ENCODE measurements at places on chromosomes 1 and 21.

- no peak for DNase-seq
These were observed 4.9 kb downstream of the SFT2D2 start for GRCh38 chr1:168230709-168231108.

- DNase-seq, result peak; percentile 68
These were observed 19.7 kb downstream of the RCC2 start for GRCh38 chr1:17419626-17420328.

DNA sequence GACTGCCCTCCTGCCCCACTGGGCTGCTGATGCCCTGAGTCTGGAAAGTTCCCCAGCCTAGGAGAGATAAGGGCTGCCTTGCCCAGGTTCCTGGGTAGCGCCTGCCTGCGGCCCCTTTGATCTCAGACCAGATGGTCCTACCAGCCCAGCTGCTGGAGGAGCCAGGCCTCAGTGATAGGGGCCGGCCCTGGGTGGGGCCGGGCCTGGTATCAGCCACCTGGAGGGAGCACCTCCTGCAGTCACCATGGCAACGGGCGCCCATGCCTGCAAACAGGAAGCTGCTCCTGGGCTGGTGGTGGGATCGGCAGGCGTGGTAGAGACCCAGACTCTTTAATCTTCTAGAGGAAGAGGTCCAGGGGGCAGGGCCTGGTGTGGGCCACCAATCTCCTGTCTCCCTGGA, 119.7 kb upstream of the WNT4 start:
- DNase-seq, result no peak

- DNase-seq, result peak; percentile 97
These were observed 36.1 kb downstream of the PEX14 start for GRCh38 chr1:10510520-10511493.

DNA sequence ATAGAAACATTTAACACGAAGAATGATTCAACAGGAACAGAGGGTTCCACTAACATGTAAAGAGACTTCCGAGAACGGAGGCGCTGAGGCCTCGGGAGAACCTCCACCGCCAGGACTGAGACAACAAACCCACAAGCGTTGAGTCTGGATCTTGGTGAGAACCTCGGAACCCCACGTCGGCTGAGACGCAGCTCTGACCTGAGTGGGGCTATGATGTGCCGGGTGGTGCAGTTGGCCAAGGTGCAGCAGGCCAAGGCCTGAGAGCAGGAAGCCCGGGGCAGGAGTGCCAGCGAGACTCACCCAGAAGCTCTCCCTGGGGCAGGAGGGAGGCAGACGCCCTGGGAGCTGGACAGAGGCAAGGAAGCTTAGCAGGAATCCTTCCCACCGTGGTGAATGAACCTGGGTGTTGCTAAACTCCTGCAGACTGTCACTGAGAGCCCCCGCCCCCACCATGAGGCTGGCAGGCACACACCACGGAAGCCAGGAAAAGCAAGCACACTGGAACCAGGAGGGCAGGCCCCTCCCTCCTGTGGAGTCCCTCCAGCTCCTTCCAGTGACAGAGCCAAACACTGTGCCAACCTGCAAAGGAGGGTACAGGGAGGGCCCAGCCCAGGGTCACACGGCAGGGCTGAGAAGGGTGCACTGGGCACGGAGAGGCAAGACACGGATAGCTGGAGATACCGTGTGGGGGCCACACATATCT, 34.8 kb downstream of the WDR4 start:
- no peak for DNase-seq

DNA sequence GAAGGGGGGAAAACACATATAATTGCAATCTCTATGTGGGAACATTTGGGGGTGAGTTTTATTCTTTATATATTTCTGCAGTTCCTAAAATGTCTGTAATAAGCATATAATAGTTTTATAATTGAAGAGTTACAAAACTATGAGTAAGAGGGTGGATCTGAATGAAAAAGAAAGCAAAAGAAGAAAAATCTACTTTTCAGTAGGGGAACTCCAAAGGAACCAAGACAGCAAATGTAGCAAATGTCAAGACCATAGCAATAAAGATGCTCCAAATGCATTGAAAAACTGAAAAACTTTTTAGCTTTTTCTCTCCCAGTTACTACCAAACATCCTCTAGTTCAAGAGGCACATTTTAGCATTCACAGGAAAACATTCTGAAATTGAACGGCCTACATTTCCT, 434.8 kb downstream of the LMO4 start:
- no peak for DNase-seq

GRCh38 chr21:42671778-42672593, 18.6 kb downstream of the PDE9A start:
- peak; percentile 14 for DNase-seq

GRCh38 chr1:168312718-168313604, 32.3 kb downstream of the TBX19 start:
- peak; percentile 43 for DNase-seq

DNA sequence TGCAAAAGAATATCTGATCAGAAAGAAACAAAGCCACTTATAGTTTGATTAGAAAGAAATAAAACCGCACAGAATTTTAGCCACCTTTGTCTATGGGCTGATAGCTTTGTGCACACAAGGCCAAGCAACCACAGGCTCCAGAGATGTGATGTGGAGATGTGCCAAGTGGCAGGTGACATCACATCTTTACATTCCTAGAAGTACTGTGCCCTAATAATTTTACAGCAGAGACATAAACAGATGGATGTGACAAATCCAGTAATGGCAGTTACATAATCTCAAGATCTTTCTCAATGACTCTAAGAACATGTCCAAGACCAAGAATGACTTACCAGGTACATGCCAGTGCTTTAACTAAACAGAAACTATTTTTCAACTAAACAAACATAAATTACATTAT, 159.5 kb downstream of the LTN1 start:
- DNase-seq, result no peak

DNA sequence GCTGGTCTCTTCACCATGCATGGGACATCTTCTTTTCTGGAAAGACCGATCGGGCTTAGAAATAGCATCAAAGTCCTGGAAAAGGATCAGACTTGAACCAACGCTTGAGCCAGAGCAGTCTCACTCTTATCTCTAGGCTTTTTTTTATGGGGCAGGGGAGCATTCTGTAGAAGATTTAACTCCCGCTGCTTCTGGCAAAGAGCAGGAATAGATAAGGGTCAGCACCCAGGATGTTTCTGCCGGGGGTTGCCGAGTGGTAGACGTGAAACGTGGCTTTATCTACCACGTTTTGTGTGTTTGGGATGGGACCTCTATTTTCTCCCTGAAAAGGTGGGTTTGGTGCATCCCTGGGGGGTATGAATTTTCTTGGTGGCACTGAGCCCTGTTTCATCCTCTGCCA, 18.8 kb downstream of the SPSB1 start:
- no peak for DNase-seq

- peak; percentile 40 for DNase-seq
These were observed 26.0 kb downstream of the RGS1 start for GRCh38 chr1:192601567-192601966.

DNA sequence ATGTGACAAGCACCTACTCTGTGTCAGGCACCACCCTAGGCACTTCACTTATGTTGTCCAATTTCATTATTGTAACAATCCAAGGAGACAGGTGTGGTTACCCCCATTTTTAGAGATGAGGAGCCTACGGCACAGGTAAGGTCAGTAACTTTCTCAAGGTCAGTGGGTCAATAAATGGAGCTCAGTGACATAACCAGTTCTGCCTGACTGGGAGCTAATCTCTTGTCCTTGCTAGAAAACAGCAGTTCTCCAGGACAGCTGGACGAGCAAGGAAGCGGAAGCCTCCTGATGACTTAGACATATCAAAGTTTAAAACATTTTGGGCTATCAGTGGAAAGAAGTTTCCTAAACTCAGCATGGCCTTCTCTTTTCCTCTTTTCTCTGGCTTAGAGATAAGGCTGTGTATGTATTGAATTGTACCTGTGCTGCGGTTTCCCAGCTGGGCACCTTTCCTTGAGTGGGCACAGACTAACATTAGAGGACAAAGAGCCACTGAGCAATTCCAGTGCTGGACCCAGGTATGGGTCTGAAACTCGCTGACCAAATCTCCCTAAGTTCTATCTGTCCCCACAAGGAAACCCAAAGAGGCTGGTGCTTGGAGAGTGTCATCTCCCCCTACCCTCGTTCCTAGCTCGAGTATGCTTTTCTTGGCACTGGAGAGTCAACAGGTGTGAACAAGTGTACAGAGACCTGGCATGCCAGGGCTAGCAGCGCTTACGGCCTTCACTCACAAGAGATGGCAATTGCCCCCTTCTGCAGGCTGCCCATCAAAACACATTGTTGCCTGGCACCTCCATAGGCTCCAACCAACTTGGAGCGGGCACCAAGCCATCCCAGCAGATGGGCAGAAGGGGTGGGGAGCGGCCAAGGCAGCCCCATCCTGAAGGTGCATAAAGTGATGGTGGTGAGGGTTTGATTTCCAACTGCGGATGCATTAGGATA, 456.1 kb upstream of the PROX1 start:
- DNase-seq, result no peak

DNA sequence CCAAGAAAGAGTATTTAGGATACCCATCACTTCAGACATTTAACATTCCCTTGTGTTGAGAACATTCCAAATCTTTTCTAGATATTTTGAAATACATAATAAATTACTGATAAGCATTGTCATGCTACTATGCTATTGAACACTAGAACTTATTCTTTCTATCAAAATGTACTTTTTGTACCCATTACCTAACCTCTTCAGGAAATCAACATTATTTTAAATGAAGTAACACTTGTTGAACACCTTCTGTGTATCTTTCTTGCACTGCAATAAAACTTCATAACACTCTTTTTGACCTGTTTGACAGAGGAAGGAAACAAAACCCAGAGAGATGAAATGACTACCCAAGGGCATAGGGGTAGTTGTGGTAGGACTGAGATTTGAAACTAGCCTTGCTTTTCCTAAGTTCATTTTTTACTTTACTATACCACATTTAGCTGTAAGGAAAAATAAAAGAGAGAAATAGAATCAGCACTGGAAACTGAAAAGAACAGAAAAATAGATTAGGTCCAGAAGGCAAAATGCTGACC, 99.4 kb downstream of the UCHL5 start:
- no peak for DNase-seq

DNA sequence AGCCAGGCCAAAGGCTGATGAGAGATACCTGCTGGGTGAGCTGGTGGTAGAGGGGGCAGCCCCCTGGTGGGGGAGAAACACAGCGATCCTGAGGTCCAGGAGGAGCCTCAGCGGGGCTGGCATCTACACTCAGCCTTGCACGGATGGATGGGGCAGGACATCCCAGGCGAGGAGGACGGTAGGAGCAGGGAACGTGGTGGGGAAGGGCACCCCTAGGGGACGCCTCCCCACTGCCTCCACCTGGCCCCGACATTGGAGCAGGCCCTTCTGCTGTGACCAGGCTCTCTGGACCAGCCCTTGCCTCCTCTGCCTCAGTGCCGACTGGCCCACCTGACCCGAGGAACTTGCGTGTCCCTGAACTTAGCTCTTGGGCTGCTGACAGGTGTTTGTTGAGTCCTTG, 6.4 kb upstream of the MMEL1 start:
- no peak for DNase-seq

DNA sequence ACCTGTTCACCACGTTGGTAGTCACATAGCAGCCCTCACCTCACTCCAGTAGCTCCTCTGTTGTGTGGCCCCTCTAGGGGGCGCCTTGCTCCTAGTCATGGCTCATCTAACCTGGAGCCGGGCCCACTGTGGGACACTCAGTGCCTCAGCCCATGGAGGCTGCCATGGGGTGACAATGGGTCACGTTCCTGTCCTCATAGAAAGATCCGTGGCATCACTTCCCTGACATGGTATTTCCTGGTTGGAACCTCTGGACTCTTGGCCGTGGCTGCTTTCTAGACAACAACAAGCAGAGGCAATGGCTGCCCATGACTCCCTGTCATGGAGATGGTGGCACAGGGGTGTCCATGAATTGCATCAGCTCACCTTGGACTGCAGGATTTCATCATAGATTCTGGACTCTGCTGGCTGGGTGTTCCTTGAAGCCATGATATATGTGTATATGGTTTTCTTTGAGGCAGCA, 27.5 kb upstream of the SLAMF6 start:
- DNase-seq, result peak; percentile 60

DNA sequence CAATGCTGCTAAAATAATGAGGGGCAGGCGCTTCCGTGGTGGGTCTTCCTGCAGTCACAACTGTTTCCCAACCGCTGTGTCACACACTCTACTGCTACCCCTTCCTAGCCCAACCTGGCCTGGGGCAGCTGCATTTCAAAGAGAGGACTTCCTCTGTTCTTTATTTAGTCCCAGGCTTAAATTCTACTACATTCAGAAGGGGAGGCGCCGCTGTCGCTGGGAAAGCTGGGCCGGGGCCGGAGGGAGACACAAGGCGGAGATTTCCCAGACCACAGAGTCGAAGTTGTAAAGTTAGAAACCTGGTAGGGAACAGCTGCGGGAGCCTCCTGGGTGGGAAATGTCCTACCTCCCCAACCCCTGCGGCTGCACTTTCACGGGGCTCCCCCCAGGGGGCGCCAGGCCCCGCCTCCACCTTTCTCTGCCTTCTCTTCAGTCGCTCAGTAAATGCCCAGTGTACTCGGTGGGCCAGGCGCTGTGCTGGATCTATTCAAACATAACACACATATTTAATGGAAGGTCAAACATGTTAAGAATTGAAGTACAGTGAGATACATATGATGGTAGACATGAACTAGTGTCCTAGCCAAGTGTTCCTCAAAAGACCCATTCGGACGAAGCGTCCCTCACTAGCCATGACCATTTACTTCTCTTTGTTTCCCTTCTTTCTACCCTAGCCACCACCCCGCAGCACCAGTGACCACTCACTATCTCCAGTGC, 23.1 kb downstream of the DYRK3 start:
- peak; percentile 63 for DNase-seq

- no peak for DNase-seq
These were observed 148.6 kb downstream of the ST6GALNAC5 start for GRCh38 chr1:77015748-77016341.

DNA sequence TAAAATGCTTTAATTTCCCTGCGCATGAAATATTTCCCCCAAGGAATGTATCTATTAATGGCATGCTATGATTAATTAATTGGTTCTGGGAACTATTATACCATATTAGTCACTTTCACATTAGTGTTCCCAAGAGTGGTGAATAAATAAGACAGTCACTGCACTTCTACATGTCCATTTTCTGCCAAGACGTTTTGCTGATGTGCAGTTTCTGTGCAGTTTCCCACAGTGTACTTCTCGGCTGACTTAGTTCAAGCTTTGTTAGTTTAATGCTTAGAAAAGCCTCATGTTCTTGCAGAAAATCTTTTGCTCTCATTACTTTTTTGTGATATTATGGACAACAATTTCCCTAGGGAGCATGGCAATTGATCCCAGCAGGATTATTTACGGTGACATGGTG, 1014.5 kb downstream of the BRINP3 start:
- no peak for DNase-seq

Data from activated CD4-positive, alpha-beta T cell treated with anti-CD3 and anti-CD28 coated beads, Interleukin-10, Interleukin-2, amounts not matched to agents 100 ng/mL and 50 ng/mL, durations not matched to agents 16 hours and 8 hours (primary cell).